ENCODE measurements at places on chromosomes 16 and 17. TPM values are rescaled to one million over a fixed set of nuclear protein-coding genes. Genes with fewer than 3 reads are reported as not detected.
A peak's percentile ranks its signal among the peaks of the same experiment; 100 is the strongest.

DNA sequence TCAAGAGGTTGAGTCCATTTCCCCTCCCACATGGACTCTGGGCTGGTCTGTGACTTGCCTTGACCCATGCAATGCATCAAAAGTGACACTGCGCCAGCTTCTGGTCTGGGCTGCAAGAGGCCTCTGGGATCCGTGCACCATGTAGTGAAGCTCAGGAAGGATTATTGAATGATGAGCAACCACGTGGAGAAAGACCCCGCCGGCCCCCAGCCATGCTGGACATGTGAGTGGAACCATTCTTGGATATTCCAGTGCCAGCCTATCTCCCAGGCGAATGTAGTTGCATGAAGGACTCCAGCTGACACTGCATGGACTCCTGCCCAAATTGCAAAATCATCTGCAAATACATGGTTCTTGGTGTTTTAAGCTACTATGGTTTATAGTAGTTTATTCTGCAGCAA lies 7.6 kb upstream of the ALOX15B start:
- no peak for DNase-seq
- peaks cover 72% of the 10 kb centered on the region for H3K27me3 ChIP-seq
- no peaks in the 10 kb centered on the region for H3K36me3 ChIP-seq
- no peak overlapping the region for H3K4me3 ChIP-seq
- peaks cover 3% of the 10 kb centered on the region for H3K4me1 ChIP-seq

- H3K27me3 ChIP-seq: no peaks in the 10 kb centered on the region
- no peak for DNase-seq
- H3K4me3 ChIP-seq: no peak overlapping the region
- peaks cover 6% of the 10 kb centered on the region for H3K36me3 ChIP-seq
- H3K27ac ChIP-seq: no peak overlapping the region
These were observed 29.8 kb downstream of the GPATCH8 start for GRCh38 chr17:44473367-44473766.

- no peak overlapping the region for H3K4me3 ChIP-seq
- peaks cover 3% of the 10 kb centered on the region for H3K36me3 ChIP-seq
- H3K4me1 ChIP-seq: no peaks in the 10 kb centered on the region
- no peak overlapping the region for H3K27ac ChIP-seq
- H3K27me3 ChIP-seq: no peaks in the 10 kb centered on the region
These were observed 22.3 kb upstream of the PABPN1L start for GRCh38 chr16:88888461-88889387.

GRCh38 chr17:33750943-33751701 lies 458.0 kb upstream of the ASIC2 start:
- H3K27ac ChIP-seq: peak overlapping the region; percentile 42
- DNase-seq: peak; percentile 61
- H3K27me3 ChIP-seq: peaks cover 29% of the 10 kb centered on the region

Gene CRHR1
- total RNA-seq: not detected
